ENCODE measurements at places on chromosomes 13 and 19.

GRCh38 chr19:29745253-29745652 lies 30.2 kb upstream of the C19orf12 start:
- DNase-seq: no peak

- DNase-seq: no peak
Measured at GRCh38 chr13:39281539-39282150, 243.4 kb downstream of the NHLRC3 start.

DNA sequence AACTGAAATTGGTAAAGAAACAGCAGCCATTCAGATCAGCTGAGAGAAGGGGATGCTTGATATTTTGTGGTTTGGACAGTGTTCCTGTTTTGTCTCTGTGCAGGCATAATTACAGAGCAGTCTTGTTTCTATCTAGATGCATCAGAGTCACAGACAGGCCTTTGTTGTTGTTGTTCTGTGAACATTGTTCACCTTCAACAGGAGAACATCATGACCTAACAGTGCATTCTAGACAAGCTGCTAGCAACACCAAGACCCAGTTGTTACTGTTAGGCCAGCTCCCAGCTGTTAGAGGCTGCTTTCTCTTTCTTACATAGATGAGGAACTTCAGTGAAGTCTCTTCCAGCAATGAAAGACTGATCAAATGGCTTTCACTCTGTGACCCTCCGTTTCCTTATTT lies 8.5 kb upstream of the LSR start:
- no peak for DNase-seq

GRCh38 chr13:101473458-101473857 lies 21.0 kb downstream of the ITGBL1 start:
- DNase-seq: peak; percentile 63

DNA sequence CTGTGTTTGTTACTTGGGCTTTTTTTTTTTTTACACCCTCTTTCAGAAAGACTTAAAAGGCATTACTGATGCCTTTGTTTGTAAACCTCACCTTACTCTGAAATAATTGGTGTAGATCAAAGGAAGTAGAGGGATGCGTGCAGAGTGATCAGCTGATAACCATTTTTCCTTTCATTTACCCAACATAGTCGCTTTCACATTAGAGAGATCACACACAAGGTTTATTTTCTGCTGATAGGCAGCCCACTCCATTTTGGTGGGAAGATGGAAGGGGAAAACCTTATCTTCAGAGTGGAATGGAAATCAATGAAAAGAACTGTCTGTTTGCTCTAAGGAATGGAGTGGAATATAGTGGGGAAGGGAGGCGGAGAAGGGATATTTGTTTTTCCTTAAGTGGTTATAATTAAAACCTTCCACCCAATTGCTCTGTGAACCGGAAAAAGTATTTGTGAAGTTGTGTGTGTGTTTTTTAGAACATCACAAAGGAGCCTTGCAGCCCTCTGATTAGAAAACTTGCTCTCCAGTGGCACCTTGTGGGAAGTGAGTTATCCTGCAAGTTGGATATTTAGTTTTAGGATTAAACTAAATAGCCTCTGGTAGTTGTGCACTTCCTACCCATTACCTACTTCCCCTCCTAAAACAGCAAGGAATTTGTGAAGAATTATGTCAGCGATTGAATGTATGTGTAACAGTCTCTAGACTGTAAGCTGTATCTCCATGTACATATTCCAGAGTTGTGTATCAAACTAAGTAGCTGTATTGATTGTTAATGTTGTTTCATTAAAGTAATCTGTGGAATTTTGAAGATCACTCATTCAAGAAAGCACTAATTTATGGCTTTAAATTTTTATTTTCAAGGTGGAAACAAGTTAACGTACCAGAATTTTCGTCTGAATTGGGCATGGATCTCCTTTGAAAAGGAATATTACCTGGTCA lies 76.8 kb downstream of the FREM2 start:
- no peak for DNase-seq

DNA sequence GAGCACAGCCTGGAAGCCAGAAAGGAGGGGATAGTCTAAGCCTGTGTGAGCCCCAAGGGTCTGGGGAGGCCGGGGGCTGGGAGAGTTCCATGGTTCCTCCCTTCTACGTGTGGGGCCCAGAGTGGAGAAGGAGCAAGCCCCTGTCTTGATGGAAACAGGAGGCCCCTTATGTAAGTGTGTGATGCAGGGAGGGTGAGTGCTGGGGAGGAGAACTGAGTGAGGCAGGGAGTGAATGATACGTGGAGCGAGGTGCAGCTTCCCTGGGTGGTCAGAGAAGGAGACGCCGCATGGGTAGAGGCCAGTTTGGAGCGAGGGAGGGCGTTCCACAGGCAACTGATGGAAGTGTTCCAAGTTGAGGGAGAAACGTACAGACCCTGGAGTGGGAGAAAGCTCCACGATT lies 16.0 kb downstream of the MAG start:
- no peak for DNase-seq

GRCh38 chr19:11204943-11205349 lies 7.6 kb upstream of the KANK2 start:
- DNase-seq: no peak

DNA sequence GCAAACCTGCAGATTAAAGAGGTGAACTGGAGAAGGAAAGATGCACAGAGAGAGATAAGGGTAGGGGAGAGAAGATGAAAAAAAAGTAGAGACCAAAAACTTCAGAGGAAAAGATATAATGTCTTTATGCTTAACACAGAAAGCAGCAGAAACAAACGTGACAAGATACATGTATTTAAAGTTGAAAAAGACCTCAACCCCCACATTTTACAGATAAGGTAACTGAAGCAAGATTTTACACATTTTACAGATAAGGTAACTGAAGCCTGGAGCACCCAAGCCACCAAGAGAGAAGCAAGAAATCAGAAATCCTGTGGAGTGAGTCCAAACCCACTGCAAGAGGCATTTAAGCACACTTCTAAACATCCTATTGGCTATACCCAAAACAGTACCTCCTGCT lies 185.3 kb downstream of the TBC1D4 start:
- no peak for DNase-seq

Measured in AG04450 (cell line).